ENCODE measurements at places on chromosomes 5 and 9.

GRCh38 chr5:147057051-147057450, 177.8 kb upstream of the STK32A start:
- DNase-seq: no peak

- no peak for DNase-seq
These were observed 648.3 kb upstream of the ZNF608 start for GRCh38 chr5:125394661-125395280.

GRCh38 chr5:177344891-177345290, 6.6 kb downstream of the LMAN2 start:
- no peak for DNase-seq

DNA sequence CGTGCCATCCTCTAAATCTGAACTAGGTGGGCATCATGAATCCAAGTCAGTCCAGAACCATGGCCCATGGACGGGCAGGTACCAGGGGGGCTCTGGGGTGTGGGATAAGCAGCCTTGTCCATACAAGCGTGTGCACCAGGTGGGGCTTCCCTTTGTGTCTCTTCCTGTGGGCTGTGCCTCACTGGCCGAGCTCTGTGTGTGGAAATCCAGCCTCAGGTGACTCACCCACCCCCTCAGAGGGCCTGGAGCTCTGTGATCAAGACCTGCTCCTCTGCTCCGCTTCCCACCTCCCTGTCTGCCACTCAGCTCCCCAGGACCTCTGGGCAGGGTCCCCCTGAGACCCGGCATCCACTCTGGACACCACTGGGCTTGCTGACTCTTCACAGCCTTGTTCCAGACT, 33.0 kb downstream of the GADD45G start:
- no peak for DNase-seq

DNA sequence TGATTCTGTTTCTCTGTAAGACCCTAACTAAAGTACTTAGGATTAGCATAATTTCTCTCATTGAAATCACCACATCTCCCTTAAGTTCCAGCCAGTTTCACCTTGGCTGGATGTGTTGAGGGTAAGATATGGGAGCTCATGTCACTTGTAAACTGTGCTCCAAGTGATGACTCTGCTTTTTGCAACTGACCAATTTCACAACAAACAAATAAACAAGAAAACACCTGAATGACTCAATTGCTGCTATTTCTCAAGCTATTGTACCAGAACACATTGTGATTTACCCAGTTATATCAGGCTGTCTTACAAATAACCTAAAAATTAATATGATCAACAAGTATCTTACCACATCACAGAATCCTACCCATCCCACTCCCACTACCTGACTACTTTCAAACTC, 379.1 kb upstream of the KIF2A start:
- no peak for DNase-seq

- no peak for DNase-seq
These were observed 148.3 kb downstream of the PRDM9 start for GRCh38 chr5:23655674-23656073.

- DNase-seq: peak; percentile 50
These were observed 19.2 kb upstream of the SHB start for GRCh38 chr9:38088006-38088925.

GRCh38 chr5:8458038-8458383, 589.1 kb downstream of the MTRR start:
- DNase-seq: peak; percentile 27

GRCh38 chr9:107422189-107423185, 67.1 kb downstream of the KLF4 start:
- DNase-seq: peak; percentile 73

- no peak for DNase-seq
These were observed 316.2 kb downstream of the PLK2 start for GRCh38 chr5:58143727-58144126.

GRCh38 chr9:111040494-111040893, 2.2 kb upstream of the LPAR1 start:
- no peak for DNase-seq

GRCh38 chr5:179288101-179288808, 57.0 kb downstream of the ADAMTS2 start:
- DNase-seq: no peak

GRCh38 chr5:39395521-39395920, 29.3 kb downstream of the DAB2 start:
- DNase-seq: no peak

DNA sequence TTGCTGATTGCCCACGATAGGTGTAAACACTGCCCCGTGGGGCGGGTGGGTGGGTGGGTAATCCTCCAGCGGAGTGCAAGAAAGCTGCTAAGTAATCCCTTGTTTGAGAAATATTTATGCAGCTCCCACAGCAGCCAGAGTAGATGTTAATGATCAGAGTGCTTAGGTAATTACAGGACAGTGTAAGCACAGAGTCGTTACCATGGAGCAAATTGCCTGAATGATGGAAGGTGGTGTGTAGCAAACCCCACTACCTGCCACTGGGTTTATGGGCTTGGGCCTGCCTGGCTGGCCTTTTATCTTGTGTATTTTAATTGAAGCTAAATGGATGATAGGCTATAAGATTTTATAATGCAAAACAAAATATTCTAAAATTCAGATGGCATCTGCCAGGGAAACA, 110.0 kb downstream of the COL5A1 start:
- no peak for DNase-seq

- DNase-seq: no peak
These were observed 106.5 kb upstream of the IZUMO3 start for GRCh38 chr9:24652181-24652580.

GRCh38 chr9:131411719-131412681, 18.1 kb downstream of the PRRC2B start:
- DNase-seq: no peak

- no peak for DNase-seq
These were observed 367.4 kb downstream of the EFNA5 start for GRCh38 chr5:107303171-107303968.

DNA sequence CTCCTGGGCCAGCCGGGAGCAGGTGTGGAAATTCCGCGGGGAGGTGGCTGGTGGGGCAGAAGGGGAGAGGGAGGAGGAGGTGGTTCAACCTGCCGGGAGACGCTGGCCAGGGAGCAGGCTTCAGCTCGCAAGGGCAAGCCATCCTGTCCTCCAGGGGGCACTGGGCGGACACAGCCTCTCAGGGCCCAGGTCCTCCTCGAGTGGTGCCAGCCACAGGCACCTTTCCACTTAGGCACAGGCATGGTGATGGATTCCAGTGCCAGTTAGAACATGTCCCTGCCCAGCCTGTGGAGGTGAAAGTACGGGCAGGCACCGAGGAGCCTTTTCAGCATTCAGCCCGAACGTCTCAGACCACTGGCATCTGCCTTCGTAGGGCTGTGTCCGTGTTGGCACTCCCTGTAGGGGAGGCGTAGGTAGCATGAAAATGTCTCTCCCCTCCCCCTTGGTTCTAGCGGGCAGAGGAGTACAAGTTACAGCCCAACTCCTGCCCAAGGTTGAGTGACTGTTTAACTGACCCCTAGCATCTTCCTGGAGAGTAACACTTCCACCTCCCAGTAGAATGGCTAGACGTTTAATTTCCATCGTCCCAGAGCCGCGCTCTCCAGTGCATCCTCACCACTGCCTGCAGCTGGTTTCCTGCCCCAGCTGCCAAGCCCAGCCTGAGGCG, 48.9 kb downstream of the DAB2IP start:
- DNase-seq: peak; percentile 50

- DNase-seq: no peak
These were observed 78.7 kb upstream of the LARP1 start for GRCh38 chr5:154676508-154676907.

DNA sequence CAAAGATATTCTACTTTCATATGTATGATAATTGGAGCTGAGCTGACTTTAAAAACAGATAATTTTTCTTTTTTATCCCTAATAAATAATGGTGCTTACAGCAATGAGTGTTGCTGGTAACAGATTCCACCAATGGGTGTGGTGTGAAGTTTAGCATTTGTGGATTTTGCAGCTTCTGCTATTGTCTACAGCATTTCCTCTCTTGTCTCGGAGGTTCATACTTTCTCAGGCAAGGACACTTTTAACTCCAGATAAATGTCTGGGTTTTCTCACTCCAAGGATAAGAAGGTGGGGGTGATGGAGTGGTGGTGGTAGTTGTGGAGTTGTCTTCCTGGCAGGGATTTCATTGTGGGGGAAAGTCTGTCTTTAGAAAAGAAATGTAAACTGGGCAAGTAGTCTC, 120.0 kb upstream of the CDKN2B start:
- DNase-seq: no peak

GRCh38 chr5:77280036-77280435, 69.6 kb downstream of the PDE8B start:
- no peak for DNase-seq

DNA sequence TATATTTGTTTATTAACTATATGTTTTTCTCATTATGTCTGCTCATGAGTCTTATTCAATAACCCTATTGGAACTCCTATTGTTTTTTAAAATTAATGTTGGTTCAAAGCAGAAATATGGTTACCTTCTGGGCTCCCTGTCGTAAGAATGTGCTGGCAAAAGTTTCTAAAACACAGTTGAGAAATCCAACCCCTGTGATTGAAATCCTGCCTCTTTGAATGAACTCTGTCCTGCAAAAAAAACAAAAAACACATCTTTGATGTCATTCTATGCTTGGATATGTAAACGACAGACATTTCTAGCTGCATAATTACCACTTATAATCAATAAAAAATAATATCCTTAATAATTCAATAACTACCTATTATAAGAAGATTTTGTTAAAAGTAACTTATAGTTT, 38.8 kb downstream of the PRELID2 start:
- no peak for DNase-seq

GRCh38 chr9:128689293-128689774, 312 bp downstream of the SET start:
- DNase-seq: no peak

DNA sequence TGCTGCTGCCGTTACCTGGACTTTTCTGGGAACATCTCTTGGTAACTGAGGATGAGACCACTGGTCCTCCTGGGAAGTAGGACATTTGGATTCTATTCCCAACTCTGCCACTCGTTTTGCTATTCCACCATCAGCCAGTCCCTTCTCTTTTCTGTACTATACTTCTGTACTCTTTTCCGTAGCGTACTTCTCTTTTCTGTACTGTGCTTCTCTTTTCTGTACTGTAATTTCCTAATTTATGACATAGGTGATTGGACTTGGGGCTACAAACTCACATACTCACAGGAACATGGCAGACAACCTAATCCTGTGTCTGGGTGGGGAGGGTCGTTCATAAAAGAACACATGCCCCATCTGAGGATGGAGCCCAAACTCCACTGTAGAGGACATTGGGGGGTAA, 335.3 kb upstream of the PANK3 start:
- no peak for DNase-seq

DNA sequence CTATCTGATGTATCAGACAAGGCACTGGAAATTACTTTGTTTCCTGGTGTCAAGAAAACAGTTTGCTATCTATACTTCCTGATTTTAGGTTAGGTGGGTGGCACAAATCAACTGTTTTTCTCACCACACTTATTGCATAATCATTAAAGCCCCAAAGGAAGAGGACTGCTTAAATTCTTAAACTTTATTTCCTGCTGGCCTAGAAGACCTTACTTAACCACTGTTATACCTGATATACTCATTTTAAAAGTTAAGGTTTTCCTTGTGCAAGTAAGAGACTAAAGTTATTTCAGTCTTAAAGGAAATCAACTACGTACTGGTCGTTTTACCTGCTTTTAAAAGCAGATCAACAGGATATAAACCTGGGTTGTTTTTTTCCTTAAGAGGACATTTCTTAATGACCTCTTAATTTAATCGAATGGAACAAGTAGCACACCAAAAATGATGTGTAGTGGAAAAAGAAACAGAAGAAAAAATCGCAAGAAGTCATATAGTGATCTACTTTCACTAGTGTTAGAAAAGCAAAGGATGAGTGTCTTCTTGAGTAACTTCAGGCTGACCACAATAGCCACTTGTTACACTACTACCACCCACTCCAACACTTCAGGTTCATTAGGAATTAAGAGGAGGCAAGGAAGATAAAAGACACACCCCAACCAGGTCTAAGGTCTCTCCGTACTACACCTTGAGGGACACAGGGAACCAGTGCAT, 974 bp downstream of the CLINT1 start:
- DNase-seq: peak; percentile 42

GRCh38 chr5:89208811-89209210, 325.8 kb upstream of the MEF2C start:
- DNase-seq: no peak

DNA sequence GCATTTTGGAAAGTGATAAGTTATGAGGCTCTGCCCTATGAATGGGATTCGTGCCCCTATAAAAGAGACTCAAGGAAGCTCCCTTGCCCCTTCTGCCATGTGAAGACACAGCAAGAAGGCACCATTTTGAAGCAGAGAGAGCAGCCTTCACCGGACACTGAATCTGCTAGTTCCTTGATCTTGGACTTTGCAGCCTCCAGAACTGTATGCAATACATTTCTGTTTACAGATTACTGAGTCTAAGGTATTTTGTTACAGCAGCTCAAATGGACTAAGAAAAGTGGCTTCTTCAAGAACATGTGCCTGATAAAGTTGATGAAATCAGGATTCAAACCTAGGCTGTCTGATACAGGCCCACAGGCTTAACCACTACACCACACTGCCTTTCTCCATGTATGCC, 131.6 kb upstream of the MAP3K1 start:
- DNase-seq: no peak

DNA sequence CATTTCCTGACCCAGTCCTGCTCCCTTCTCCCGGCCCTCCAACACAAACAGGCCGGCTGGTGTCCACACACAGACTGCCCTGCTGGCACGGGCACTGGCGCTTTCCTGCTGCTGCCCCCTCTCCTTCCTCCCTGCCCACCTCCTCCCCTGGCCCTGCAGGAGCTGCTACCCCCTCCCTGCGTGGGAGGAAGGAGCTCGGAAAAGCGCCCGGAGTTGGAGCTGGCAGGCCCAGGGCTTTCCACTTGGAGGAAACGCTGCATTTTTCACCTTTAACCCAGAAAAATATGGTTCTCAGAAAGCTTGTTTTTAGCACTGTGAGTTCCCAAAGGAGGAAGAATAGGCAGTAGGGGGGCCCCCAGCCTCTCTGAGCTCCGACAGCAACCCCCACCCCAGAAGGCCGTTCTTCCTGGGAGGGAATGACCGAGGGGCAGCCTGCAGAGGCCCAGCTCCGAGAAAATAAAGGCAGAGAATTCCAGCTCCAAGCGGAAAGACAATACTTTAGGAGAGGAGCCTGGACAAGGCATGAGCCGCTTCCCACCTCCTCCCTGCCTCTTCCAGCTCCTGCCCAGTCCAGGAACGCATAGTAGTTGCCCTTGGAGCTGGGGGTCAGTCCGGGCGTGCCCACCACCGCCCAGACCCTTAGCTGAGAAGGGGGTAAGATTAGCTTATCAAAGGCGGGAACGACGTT, 88.9 kb downstream of the LIFR start:
- no peak for DNase-seq

GRCh38 chr5:160957312-160957861, 105.4 kb upstream of the ATP10B start:
- DNase-seq: no peak

GRCh38 chr5:150122536-150123481, 32.8 kb downstream of the PDGFRB start:
- no peak for DNase-seq
